ENCODE measurements at places on chromosomes 6 and 20.

GRCh38 chr6:131948692-131949619, 2.2 kb downstream of the CCN2 start:
- DNase-seq: no peak

DNA sequence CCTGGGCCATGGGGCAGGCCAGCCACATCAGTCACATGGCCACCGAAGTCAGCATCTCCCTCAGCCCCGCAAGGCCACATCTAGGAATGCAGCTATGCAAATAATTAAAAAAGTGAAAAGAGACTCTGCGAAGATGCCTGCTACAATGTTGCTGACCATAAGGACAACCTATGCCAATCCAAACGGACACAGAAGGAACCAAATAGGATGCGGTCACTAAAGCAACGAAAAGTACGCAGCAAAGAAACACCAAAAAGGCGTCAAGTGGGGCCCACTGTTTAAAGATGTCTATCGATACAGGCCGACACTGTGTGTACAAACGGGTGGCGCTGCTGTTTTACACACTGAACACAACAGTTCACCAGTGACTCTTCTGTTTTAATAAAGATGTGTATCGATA, 56.4 kb downstream of the TAF4 start:
- no peak for DNase-seq

DNA sequence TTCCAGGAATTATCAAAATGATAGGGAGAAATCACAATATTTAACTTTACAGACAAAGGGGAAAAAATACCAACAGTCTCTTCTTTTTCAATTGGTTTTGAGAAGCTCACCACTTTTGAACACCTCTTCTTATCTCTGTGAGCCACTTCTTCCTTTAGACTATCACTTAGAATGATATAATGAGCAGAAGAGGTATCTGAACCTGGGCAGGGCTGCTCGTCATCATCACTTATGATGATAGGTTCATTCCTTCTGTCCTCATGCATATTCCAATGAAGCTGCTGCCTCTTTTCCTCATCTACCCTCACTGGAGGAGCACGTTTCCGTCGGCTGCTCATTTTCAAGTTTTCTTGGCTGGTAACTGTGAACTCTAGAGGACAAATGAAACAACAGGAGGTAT, 9.2 kb downstream of the SHPRH start:
- no peak for DNase-seq

GRCh38 chr6:9612489-9612888, 802.4 kb downstream of the TFAP2A start:
- no peak for DNase-seq

GRCh38 chr6:107692351-107692750, 131.8 kb downstream of the SCML4 start:
- DNase-seq: no peak

DNA sequence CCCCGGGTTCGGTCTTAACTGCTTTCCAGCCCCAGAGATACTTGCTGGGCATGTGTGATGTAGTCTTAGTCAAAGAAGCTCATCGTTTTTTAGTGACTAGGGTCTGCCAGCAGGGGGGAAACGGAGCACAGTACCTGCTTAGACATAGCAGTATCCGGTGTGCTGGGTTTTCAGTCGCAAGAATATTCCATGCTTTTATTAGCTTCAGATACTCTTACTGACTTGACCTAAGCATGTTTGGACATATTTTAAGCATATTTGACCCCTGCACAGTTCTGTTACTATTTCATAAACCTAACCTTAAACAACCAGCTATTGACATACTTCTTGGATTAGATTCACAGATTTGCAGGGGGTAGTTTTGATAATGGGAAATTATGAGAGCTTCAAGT, 3.0 kb downstream of the E2F3 start:
- DNase-seq: peak; percentile 60

DNA sequence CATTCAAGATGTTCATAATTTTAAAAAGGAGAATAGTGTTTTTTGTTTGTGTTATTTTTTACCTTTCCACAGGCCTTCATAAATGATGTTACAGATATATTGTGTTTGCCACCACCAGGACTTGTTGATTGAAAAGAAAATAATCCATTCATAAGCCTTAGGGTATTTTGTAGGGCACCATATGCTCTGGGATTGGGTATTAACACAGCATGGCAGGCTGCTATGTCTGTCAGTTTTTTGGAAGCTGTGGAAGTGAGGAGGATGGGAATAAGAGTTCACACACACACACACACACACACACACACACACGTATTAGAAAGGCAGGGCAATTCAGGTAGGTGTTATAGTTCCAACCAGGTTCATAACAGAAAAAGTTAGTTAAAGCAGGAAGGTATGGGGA, 237.9 kb downstream of the HDGFL1 start:
- DNase-seq: no peak

- no peak for DNase-seq
Observed at GRCh38 chr20:19522071-19522801, 235.8 kb upstream of the RIN2 start.

GRCh38 chr6:43790031-43790430, 20.0 kb downstream of the VEGFA start:
- DNase-seq: no peak

DNA sequence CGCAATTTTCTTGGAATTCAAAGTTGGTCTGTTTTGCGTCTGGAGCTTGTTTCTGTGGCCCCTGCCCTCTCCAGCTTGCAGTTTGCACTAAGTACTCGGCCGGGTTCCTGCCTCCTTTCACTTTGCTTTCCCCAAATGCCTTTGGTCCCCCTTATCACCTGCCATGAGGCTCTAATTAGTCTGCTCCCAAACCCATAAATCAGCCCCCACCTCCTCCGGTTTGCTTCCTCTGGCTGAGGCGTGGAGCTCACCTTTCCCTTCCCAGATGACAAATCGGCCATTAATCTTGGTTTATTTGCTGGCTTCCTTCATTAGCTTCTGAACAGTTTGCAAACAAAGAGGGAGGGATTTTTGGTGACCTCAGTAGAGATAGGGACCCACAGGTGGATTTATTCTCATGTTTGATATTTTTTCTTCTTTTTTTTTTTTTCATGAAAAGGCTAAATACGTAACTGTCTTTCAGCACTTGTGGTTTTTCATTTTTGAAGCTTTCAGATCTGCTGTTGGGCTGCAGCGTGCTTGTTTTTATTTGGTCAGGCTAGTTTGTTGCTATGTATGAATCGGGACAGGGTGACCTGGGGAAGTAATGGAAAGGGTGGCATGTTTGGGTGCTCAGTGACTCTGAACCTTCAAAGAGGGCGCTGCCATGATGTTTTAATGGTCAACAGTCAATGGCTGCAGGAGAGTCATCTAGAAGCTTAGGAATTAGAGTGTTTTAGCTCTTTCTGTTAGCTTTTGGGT, 121.7 kb upstream of the JAG1 start:
- DNase-seq: peak; percentile 14

DNA sequence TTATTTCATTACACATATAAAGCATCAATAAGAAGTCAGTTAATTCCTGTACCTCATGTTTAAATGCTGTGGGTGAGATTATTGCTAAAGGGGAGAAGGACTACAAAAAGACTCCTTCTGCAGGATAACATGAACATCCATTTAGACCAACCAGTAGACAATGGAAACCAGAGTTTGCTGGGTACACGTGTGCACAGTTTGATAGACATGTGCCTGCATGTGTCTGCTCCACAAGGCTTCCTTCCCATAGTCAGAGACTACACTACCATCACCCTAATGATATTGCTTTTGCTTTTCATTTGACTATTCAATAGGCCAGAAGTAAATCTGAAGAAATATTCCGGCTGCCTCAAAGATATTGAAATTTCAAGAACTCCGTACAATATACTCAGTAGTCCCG, 231.6 kb downstream of the ARHGAP18 start:
- no peak for DNase-seq

- no peak for DNase-seq
Observed at GRCh38 chr6:91415031-91415605, 828.2 kb upstream of the MAP3K7 start.

- DNase-seq: peak; percentile 36
Observed at GRCh38 chr20:64146301-64146935, 17.8 kb upstream of the MYT1 start.

- no peak for DNase-seq
Observed at GRCh38 chr6:113083947-113084346, 736.8 kb downstream of the RFPL4B start.

GRCh38 chr6:166514196-166514595, 72.3 kb downstream of the RAMACL start:
- DNase-seq: no peak

DNA sequence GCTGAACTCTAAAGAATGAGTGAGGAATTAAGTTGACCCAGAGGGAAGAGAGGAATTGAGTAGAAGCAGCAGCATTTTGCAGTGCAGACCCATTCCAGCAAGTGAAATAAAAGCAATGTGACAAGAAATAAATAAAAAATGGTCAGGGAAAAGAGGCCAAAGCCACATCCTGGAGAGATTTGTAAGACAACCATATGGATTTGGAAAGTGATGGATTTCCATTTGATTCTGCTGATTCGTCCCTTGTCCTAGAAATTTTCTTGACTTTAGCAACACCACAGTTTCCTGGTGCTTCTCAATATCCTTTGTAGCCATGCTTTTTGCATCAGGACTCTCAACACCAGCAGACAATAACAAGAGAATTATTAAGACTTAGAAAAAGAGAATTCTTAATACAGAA, 29.8 kb downstream of the ANKEF1 start:
- no peak for DNase-seq

DNA sequence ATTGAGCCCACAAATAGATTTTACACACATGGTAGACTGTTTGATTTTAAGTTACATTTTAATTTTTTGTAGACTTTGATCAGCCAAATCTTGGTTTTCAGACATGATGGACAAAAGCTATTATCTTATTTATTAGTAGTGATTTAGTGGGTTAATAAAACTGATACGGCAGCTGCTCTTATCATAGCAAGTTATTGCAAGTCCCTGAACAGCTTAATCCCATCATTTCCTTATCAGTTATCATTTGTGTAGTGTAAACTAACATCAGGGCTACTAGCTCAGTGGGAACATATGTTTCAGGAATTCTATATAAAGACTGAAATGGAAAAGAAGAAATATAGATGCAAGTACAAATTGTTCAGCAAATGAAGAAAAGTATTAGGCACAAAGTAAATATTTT, 10.9 kb downstream of the RFX6 start:
- no peak for DNase-seq

- DNase-seq: no peak
Observed at GRCh38 chr20:16615199-16615598, 42.0 kb upstream of the KIF16B start.

DNA sequence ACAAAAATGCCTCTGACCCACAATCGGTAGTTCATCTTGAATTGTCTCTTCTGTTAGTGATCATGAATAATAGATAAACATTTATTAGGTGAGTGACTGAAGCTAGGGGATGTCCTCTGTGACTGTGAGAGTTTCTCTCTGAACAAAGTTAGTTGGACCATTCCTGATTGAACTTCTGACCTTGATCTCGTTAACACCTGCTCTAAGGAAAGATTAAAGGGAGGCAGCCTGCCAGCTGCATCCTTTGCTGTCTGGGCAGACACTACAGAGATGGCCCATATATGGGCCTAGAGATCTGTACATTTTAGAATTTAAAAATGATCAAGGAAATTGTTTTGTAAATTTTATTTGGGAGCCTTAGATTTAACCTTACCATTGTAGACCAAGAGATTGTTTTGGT, 27.3 kb downstream of the MAPK14 start:
- peak; percentile 58 for DNase-seq

DNA sequence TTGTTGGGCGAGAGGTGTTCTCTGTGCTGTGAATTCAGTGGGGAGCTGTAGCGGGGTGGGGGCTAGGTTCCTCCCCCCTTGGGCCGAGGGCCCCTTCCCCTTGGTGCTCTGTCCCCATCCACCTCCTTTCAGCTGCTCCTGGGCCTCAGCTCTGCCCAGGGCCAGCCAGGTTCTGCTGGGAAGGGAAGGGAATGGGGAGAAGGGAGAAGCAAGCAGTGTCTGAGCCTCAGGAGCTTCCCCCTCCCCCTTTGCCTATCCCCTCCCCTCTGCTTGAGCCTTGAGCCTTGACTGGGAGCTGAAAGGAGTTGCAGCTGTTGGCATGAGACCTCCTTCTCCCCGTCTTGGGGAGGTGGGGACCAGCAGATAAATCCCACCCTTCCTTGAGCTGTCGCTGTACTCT, 576 bp upstream of the RRP36 start:
- DNase-seq: peak; percentile 18

- DNase-seq: no peak
Observed at GRCh38 chr6:8993111-8993510, 557.8 kb upstream of the SLC35B3 start.

DNA sequence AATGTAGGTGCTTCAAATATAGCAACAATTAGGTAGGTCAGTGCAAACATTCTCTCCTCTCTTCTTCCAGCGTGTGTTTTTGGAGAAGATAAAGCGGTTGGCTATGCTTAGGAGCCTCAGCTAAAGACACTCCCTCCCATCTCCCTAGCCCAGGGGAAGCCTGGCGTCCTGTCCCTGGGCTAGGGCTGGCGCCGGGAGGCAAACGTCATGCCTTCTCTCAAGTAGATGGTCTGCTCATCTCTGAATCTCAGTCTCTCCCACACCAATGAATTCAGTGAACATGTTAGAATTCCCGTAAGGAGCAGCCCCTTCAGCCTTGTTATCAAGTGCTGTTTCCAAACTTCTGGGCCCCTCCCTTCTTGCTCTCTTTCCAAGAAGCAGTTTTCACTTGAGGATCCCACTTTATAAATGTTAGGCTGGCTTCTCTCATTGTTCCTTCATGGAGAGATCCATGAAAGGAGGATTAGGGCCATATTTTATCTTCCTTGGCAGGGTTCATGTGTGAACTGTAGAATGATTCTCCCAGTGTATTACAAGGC, 142.8 kb downstream of the CLIC5 start:
- no peak for DNase-seq

DNA sequence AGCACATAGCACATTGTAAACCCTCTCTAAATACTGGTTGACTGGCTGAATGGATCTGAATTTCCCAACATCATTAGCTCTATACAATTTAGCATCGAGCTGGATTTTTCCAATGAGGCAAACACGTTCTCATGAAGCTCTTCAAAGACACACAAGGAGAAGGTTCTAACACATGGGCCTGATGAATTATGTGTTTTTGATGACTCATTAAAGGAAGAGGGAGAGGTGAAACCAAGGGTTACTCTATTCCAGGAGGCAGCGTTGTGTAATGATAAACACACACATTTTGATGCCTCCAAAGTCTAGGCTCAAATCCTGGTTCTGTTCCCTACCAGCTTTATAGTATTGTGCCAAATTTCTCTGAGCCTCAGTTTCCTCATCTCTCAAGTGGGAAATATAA, 84.3 kb downstream of the PFDN4 start:
- no peak for DNase-seq

DNA sequence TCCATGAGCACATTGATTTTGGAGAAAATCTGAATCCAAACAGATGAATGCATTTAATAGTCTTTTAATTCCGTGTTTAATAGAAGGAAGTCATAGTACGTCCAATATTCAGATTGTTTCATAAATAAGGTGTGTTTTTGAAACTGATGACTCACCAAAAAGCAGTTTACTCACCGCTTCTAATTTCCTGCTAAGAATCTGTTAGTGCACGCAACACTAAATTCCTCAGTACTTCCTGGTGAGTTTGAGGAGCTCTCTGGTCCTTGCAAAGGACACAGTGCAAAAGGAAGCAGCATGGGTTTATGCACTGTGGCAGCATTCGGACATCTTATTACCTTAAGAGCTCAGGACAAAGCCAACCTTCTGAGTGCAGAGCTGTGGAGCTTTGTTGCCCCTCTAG, 2.3 kb upstream of the ADGRF1 start:
- DNase-seq: peak; percentile 49

GRCh38 chr6:68834551-68834950, 199.5 kb downstream of the ADGRB3 start:
- DNase-seq: no peak
